MM.1S (cell line): ENCODE measurements at places on chromosomes 2 and 18.
A peak's percentile ranks its signal among the peaks of the same experiment; 100 is the strongest.

DNA sequence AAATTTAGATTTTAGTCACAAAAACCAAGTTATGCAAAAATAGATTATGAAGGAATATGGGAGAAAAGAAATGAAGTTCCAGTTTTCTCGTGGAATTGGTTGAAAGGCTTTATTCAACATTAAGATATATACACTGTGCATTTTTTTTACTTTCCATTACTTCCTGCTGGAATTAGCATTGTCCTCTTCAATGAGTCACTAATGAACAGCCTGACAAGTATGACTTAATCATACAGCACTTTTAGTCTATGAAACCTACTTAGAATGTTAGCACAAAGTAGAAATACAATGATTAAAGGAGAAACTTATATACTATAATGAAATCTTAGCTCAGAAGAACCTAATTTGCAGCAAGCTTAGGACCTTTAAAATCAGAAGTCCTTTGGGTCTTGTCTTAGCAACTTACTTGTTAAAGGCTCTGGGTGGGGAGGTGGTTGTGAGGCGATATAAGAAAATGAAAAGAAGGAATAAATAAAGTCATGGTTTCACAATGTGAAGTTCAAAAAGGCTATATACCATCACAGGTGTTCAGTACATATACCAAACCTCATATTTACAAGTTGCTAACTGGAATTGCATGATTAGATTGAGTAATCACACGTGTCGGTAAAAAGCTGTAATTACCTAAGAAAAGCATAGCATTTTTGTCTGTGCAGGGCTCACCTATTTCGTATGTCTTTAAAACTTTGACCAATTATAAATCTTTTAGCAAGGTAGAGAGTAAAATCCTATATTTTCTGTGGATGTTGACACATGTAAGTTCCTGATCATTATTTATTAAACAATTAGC lies 236.8 kb downstream of the CAMKMT start:
- DNase-seq, result peak; percentile 8
- H3K27me3 ChIP-seq, result no peaks in the 10 kb centered on the region
- H3K4me1 ChIP-seq, result peaks cover 21% of the 10 kb centered on the region
- peak overlapping the region; percentile 35; the same call in 1 of the 2 replicates for H3K27ac ChIP-seq
- peak overlapping the region; percentile 5; the same call in 1 of the 2 replicates for H3K4me3 ChIP-seq

DNA sequence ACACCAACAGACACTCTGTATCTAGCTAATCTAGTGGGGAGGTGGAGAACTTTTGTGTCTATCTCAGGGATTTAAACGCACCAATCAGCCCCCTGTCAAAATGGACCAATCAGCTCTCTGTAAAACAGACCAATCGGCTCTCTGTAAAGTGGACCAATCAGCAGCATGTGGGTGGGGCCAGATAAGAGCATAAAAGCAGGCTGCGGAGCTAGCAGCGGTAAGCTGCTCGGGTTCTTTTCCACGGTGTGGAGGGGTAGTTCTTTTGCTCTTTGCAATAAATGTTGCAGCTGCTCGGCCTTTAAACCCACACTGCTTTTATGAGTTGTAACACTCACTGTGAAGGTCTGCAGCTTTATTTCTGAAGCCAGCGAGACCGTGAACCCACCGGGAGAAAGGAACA lies 51.3 kb upstream of the FOXI3 start:
- DNase-seq, result no peak
- no peaks in the 10 kb centered on the region for H3K36me3 ChIP-seq
- no peaks in the 10 kb centered on the region for H3K27me3 ChIP-seq
- no peak overlapping the region for H3K4me3 ChIP-seq

GRCh38 chr2:186183406-186183805 lies 302.7 kb upstream of the ZC3H15 start:
- H3K36me3 ChIP-seq, result no peaks in the 10 kb centered on the region
- H3K4me1 ChIP-seq, result no peaks in the 10 kb centered on the region

DNA sequence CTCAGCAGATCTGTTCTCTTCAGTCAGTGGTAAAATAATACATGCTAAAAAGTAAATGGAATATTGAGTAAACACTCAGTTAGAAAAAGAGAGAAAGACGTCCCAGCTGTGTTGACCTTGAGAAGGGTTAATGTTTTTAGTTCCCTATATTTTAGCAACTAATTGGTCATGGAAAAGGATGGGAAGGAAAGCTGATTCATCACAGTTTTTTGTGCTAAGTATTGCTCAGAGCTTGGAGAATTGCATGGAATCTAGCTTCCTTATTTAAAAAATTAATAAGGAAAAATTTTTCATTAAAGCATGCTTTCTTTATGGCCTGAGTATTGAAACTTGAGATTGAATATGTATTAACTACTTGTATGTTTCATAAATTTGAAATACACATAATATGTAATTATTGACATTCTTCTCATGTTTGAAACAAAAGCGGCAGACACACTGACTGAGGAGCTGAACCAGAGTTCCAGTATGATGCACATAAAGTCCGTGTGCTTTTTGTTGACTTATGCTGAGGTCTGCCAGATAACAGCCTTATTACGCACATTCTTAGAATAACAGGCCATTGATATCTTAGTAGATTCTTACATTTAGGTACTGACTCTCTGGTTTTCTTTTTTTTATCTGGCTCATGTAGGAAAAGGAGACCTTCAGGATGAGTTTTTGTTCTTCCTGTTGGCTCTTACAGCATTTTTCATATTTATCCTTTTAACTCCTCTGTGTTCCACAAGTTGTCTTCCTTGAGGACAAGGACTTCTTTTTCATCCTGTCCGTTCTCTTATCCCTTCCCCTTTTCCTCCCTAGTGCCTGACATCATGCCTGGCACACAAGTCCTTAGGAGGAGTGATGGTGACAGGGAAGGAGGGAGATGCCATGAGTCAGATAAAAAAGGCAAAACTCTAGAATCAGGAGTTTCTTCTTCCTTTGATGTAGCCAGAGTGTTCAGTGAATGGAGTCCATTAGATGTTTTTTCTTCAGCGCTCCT lies 194.1 kb downstream of the PTPRM start:
- no peak overlapping the region for H3K27ac ChIP-seq
- no peaks in the 10 kb centered on the region for H3K4me1 ChIP-seq
- H3K36me3 ChIP-seq, result no peaks in the 10 kb centered on the region
- no peak for DNase-seq

- DNase-seq, result peak; percentile 33
- no peaks in the 10 kb centered on the region for H3K36me3 ChIP-seq
- H3K27me3 ChIP-seq, result no peaks in the 10 kb centered on the region
- H3K4me3 ChIP-seq, result no peak overlapping the region
- H3K4me1 ChIP-seq, result no peaks in the 10 kb centered on the region
Measured at GRCh38 chr2:54503192-54503591, 47.1 kb downstream of the SPTBN1 start.

GRCh38 chr2:217142649-217143266 lies 282.9 kb upstream of the TNP1 start:
- no peaks in the 10 kb centered on the region for H3K4me1 ChIP-seq
- DNase-seq, result no peak
- H3K4me3 ChIP-seq, result no peak overlapping the region
- no peaks in the 10 kb centered on the region for H3K36me3 ChIP-seq
- no peak overlapping the region for H3K27ac ChIP-seq
- no peaks in the 10 kb centered on the region for H3K27me3 ChIP-seq

DNA sequence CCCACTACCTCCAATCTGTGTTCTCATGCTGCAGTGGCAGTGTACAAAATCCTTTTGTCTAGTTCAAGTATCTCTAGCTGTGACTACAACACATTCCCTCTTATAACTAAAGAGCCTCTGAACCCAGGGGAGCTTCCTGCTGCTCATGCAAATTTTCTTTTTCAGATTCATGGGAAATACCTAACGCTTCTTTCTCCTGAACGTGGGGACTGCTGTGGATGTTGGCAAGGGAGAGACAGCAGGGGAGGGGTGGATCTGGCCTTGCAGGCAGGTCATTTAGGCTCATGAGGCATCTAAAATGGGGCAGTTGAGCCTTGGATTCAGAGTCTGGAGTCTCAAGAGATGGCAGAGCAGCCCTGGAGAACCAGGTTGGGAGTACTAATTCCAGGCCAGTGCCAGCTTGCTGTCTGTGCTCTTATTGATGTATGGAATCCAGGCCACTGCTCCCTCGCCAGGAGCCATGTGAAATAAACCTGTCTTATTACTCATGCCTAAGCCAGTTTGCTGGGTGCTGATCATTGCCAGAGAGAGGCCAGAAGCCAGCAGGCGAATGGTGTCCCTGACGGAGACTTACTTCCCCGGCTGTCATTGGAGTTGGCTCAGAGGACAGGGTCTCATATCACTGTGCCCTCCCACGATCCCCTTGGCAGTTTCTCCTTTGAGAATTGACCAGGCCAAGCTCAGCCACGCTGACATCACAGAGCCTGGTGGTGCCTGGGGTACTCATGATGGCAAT lies 29.2 kb upstream of the TNP1 start:
- no peaks in the 10 kb centered on the region for H3K27me3 ChIP-seq
- H3K27ac ChIP-seq, result no peak overlapping the region
- no peak overlapping the region for H3K4me3 ChIP-seq
- H3K36me3 ChIP-seq, result no peaks in the 10 kb centered on the region
- no peak for DNase-seq
- no peaks in the 10 kb centered on the region for H3K4me1 ChIP-seq

- H3K27me3 ChIP-seq, result no peaks in the 10 kb centered on the region
- peaks cover 16% of the 10 kb centered on the region; the same call in 1 of the 2 replicates for H3K4me1 ChIP-seq
- peaks cover 3% of the 10 kb centered on the region; the same call in 1 of the 2 replicates for H3K36me3 ChIP-seq
- H3K27ac ChIP-seq, result no peak overlapping the region
- no peak overlapping the region for H3K4me3 ChIP-seq
Measured at GRCh38 chr2:24886691-24887304, 33.2 kb downstream of the ADCY3 start.

GRCh38 chr2:23721454-23721826 lies 205.5 kb downstream of the ATAD2B start:
- H3K27me3 ChIP-seq, result no peaks in the 10 kb centered on the region
- H3K4me1 ChIP-seq, result no peaks in the 10 kb centered on the region
- no peaks in the 10 kb centered on the region; the same call in 1 of the 2 replicates for H3K36me3 ChIP-seq
- H3K4me3 ChIP-seq, result no peak overlapping the region

DNA sequence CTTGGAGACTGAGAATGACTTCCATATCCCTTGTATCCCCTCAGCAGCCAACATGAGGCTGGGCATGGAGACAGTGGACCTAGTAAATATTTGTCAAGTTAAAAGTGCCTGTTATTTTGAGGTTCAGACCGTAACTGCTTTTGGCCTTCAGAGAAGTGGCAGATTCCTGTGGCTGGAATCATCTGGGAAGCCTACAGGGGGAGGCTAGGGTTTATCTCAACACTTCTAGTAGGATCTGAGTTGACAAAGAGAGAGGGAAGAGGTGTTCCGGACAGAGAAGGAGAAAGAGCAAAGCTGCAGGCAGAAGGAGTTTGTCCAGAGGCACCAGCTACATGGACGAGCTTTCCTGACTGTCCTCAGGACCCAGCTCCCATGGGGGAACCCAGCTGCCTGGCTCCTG lies 27.0 kb downstream of the SLC14A2 start:
- H3K27me3 ChIP-seq, result no peaks in the 10 kb centered on the region
- H3K4me3 ChIP-seq, result no peak overlapping the region
- H3K4me1 ChIP-seq, result no peaks in the 10 kb centered on the region
- H3K36me3 ChIP-seq, result no peaks in the 10 kb centered on the region
- H3K27ac ChIP-seq, result no peak overlapping the region

DNA sequence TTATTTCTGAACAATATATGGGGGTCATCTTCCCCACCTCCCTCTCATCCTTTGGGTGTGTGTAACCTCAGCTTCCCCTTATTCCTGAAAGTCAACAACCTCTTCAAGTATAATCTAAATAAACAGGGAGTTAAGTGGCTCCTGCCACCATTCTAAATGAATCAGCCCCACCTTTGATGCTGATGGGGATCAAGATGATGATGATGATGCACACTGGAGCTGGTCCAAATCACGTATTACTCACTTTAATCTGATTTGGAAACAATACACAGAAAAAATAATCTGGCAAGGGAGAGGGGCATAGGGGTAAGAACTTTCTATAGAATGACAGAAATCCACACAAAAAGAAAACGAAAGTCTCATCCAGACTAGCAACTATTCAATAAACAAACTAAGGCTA lies 7.1 kb downstream of the ACVR1 start:
- DNase-seq, result no peak
- no peaks in the 10 kb centered on the region for H3K36me3 ChIP-seq
- no peaks in the 10 kb centered on the region for H3K27me3 ChIP-seq
- no peak overlapping the region for H3K4me3 ChIP-seq

DNA sequence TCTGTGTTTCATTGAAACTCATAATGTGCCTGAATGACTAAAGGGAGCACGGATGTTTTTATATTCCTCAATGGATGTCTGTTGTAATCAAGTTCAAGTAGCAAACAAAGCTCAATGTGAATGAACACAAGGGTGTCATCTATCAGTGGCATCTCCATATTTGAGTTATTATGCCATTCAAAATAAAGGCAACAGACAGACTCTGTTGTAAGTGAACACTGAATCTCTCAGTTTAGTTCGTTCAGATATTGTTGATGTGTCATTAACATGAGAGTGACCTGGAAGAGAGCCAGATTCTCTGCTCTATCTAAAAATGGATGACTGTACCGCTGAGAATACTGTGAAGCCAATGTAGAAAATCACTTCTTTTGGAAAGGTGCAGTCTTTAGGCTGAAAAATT lies 118.7 kb downstream of the NUP35 start:
- DNase-seq, result no peak
- H3K27me3 ChIP-seq, result no peaks in the 10 kb centered on the region
- H3K4me1 ChIP-seq, result no peaks in the 10 kb centered on the region
- H3K4me3 ChIP-seq, result no peak overlapping the region
- H3K27ac ChIP-seq, result no peak overlapping the region

DNA sequence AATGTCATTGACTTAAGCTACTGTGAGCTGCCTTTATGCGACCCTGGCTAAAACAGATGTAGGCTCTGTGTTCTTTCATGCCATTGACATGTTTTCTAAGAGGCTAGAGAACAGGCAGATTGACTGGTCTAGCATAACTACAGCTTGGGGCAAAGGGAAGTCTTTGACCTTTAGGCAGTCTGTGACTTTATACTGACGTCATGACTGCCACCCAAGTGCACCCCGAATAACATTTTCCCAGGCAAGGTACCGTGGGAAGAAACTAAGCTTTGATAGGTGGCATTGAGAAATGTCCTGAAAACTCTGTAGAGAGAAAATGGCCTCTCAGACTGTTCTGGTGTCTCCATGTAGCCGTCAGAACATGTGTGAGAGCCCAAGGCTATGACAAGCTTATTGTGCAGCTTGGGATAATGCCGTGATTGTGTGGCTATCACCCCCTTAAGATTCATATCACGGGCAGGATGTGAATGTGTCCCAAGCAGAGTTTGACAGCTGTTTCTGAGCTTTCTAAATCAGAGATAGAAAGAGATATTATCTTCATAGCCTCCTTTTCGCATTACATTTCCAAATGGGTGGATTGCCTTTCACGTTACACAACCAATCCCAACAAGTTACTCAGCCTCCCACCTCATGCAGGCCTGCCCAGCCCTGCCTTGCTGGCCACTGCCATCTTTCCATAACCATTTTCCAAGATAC lies 672.2 kb upstream of the ACVR2A start:
- no peaks in the 10 kb centered on the region for H3K27me3 ChIP-seq
- H3K4me1 ChIP-seq, result peaks cover 21% of the 10 kb centered on the region
- no peak overlapping the region for H3K4me3 ChIP-seq
- DNase-seq, result no peak

DNA sequence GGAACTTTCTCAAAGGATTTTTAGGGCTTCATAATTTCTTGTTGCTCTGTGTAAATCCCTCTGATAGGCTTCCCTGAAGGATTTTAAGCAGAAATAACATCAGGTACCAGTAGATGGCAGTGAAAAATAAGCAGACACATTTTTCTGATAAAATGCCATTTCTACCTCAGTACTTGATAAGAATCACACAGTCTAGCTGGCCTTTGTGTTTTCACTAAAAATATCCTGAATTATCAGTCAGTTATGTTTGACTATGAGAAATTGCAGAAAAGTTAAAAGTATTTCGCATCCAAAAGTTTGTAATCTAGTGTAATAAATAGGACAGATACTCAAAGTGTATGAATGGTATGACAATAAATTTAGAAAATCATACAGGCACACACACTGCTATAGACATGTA lies 68.7 kb downstream of the DNAJC10 start:
- no peak overlapping the region for H3K4me3 ChIP-seq
- H3K27me3 ChIP-seq, result no peaks in the 10 kb centered on the region
